ENCODE measurements at places on chromosomes 16 and 17. TPM values are rescaled to one million over a fixed set of nuclear protein-coding genes. Genes with fewer than 3 reads are reported as not detected.
A peak's percentile ranks its signal among the peaks of the same experiment; 100 is the strongest.

RHBDL3 gene
- polyA plus RNA-seq, result not detected

DNA sequence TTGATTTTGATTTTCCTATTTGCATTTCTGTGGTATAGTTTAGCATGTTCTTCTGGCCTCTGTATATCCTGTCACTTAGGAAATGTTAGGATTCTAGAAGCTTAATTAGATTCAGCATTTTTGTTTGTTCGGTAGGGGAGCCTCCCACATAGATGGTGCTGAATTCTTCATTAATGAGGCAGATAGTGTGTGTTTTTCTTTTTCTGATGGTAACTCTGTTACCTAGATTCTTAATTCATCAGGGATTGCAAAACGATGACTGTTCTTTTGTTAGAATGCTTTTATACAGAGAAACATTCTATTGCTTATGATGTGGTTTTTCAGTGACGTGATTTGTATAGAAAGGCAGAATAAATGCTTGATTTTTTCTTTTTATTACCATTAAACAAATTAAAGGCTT, 19.0 kb downstream of the BANP start:
- H3K4me3 ChIP-seq, result no peak overlapping the region
- peaks cover 75% of the 10 kb centered on the region for H3K4me1 ChIP-seq
- peaks cover 26% of the 10 kb centered on the region for H3K36me3 ChIP-seq
- no peak overlapping the region for H3K27ac ChIP-seq
- no peaks in the 10 kb centered on the region for H3K27me3 ChIP-seq

DNA sequence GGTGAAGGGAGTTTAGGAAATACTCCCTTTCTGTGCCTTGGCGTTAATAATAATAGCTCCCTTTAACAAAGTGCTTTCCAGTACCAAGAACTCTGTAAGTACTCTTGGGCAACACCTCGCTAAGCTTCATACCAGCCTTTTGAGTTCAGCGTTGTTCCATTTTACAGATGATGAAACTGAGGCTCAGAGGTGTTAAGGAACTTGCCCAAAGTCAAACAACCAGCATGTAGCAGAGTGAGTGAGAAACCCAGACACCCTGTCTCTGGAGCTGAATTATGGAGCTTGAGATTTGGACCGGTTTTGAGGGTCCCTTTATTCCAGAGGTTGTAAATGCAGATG, 607 bp downstream of the KATNIP start:
- peak overlapping the region; percentile 100 for H3K4me3 ChIP-seq
- H3K27me3 ChIP-seq, result no peaks in the 10 kb centered on the region
- H3K27ac ChIP-seq, result peak overlapping the region; percentile 100
- H3K4me1 ChIP-seq, result peaks cover 32% of the 10 kb centered on the region
- DNase-seq, result no peak

GFAP gene
- 0.33 TPM for polyA plus RNA-seq

GRCh38 chr17:82843904-82844680, 4.3 kb upstream of the ZNF750 start:
- H3K36me3 ChIP-seq, result peaks cover 3% of the 10 kb centered on the region
- peaks cover 3% of the 10 kb centered on the region for H3K4me1 ChIP-seq
- H3K27me3 ChIP-seq, result peaks cover 3% of the 10 kb centered on the region
- no peak for DNase-seq
- H3K4me3 ChIP-seq, result no peak overlapping the region

DNA sequence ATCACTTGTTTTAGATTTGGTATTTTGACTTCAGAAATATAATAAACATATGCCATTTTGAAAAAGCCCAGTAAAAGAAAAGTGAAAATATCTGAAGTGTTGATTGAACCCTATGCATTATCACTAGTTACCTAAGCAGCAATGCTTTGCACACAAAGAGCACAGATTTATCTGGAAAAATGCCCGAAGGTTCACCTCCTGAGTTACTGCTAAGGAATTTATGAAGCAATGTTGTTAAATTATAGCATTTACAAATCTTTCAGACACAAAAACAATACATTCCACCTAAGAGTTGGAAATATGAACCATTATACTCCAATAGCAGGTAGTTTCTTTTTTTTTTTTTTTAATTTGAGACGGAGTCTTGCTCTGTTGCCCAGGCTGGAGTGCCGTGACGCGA, 38.9 kb upstream of the GHDC start:
- H3K27ac ChIP-seq, result no peak overlapping the region
- no peaks in the 10 kb centered on the region for H3K27me3 ChIP-seq
- H3K36me3 ChIP-seq, result no peaks in the 10 kb centered on the region

DNA sequence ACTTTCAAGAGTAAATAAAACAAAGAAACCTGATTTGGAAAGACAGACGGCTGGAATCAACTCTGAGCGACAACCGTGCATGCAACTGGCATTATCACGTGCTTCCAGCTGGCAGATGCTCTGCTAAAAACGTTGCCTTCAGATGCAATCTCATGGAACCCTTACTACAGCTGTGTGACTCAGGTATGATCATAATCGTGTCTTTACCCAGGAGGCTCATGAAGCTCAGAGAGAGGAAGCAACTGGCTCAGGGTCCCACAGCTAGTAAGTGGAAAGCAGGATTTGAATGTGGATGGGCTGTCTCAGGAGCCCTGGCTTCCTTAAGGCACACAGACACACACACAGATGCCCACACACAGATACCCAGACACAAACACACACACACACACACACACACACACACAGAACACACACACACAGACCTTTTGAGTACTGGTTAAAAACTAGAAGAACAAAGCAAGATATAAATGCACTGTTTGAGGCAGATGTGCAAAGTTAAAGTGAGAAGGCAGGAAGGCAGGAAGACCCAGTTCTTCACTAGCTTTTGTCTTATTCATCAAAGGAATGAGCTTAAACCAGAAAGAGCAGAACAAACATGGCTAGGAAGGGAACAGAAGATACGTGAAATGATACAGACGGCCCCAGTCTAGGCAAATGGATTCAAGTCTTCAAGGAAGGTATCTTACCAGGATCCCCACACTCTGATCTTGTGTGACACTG, 275.2 kb downstream of the MAF start:
- no peaks in the 10 kb centered on the region for H3K36me3 ChIP-seq
- H3K4me3 ChIP-seq, result no peak overlapping the region
- peaks cover 48% of the 10 kb centered on the region for H3K27me3 ChIP-seq
- H3K27ac ChIP-seq, result no peak overlapping the region
- DNase-seq, result no peak
- no peaks in the 10 kb centered on the region for H3K4me1 ChIP-seq

GRCh38 chr16:84194470-84195200, 3.7 kb downstream of the ADAD2 start:
- DNase-seq, result peak; percentile 57
- peaks cover 17% of the 10 kb centered on the region for H3K27me3 ChIP-seq
- H3K36me3 ChIP-seq, result no peaks in the 10 kb centered on the region

GRCh38 chr16:30748634-30749445, 615 bp downstream of the PHKG2 start:
- no peak for DNase-seq
- peaks cover 8% of the 10 kb centered on the region for H3K36me3 ChIP-seq
- peaks cover 23% of the 10 kb centered on the region for H3K4me1 ChIP-seq
- H3K27me3 ChIP-seq, result no peaks in the 10 kb centered on the region
- H3K27ac ChIP-seq, result no peak overlapping the region
- H3K4me3 ChIP-seq, result peak overlapping the region; percentile 88

AOC3 gene
- polyA plus RNA-seq, result not detected
